ENCODE measurements at places on chromosomes 3 and 15. TPM values are rescaled to one million over a fixed set of nuclear protein-coding genes. Genes with fewer than 3 reads are reported as not detected.

The DOCK3 gene
- 0.89 TPM for total RNA-seq

DNA sequence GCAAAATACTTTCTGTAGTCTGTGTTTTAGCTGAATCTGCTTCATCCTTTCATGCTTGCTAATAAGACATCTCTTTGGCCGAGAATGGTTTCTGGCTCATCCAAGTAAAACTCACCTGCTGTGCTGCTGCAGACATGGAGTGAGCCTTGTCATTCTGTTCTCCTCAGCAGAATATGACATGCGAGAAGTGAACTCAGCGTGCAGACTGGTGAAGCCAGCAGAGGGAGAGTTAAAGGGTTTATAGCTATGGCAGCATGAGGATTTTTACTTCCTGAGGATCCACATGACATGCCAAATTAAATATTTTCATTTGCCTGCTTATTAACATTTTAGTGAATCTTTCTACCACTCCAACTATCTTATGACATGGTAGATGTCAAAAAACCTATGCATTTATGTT, 658.4 kb upstream of the NECTIN3 start:
- DNase-seq: no peak

The CD276 gene
- total RNA-seq: 46.9 TPM

DNA sequence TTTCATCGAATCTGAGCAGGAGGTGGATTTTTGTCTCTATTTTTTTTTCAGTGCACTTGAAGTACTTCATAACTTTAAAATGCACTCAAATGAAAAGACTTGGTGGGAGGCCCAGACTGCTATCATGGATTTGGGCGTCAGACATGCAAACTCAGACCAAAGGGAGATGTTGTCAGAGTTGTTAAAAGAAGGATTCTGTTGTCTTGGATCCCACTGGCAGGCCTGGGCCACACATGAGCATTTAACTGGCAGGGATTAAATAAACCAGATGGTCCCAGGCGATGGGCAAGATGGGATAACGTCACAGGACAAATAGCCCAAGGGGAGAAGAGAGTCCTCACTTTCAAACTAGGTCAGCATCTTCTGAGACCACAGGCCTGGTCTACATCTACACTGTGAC, 15.4 kb downstream of the RTP1 start:
- peak; percentile 51 for DNase-seq

GRCh38 chr3:182978387-182978786, 2.0 kb downstream of the DCUN1D1 start:
- DNase-seq: no peak

Measured in skin of body (tissue), 3 donors.